ENCODE measurements at places on chromosomes 16 and 17.
A peak's percentile ranks its signal among the peaks of the same experiment; 100 is the strongest.

DNA sequence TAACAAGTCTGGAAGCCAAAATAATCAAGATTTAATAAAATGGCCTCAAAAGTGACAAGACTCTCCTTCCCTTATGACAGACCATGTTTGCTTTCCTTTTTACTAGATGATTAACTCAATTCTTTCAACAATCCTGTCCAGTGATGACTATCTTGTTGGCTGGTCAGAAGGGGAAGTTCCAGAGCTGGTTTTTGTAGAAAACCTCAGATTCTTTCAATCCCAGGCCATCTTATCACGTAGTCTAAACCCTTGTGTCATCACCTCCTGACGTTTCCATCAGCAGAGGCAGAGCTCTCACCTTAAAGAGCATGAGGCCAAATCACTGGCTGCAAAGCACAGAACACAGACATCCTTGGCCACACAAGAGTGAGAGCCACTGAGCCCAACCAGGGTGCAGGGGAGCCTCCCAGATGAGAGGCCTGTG lies 125.3 kb downstream of the ANKRD11 start:
- DNase-seq = no peak

DNA sequence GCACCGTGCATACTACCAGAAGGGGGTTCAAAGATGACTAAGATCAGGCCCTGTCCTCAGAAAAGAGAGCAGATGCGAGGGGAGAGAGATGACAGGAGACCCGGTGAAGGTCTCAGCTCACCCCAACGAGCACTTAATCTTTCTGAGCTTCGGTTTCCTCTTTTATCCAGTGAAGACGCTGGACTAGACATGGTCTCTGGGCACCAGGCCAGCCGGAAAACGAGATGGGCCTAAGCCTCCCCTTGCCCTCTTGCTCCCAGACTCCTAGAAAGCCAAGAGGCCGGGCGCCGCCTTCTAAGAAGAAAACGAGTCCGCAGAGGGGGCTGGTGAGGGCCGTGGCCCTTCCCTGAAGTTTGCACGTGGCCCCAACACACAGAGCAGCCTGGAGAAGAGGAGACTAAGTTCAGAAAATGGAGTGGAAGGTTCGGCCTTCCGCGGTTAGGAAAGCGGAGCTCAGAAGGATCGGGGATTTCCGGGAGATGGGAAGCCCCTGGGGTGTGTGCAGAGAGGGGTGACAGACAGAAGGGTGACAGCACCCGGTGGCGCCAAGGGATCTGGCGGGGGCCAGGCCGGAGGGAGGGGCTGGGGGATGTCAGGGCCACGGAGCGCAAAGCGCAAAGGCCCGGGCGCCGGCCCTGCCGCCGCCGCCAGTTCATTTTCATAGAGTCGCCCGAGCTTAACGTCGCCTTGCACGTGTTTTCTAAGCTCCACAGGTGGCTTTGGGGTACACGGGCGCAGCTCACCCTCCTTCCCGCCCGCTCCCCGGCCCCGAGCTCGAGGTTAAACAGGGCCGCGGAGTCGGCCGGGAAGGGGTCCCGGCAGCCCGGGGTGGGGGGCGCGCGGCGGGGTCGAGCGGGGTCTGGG lies 42.1 kb upstream of the BHLHA9 start:
- DNase-seq = peak; percentile 74

DNA sequence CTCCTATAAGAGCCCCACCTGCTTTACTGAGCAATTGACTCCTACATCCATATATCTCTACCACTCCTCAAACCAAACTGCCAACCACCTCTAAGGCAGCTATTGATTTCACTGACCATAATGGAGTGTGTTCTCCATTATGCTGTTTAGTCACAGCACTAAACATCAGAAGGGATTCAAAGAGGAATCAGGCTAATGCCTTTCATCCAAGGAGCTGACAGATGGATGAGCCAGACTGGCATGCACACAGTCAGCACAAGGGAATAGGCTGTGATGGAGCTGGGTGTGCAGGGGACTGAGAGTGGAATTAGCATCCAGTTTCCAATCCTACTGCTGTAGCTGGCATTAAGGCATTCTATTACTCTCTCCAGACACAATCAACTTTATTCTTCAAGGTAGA lies 88.7 kb upstream of the CCL2 start:
- no peak for DNase-seq

DNA sequence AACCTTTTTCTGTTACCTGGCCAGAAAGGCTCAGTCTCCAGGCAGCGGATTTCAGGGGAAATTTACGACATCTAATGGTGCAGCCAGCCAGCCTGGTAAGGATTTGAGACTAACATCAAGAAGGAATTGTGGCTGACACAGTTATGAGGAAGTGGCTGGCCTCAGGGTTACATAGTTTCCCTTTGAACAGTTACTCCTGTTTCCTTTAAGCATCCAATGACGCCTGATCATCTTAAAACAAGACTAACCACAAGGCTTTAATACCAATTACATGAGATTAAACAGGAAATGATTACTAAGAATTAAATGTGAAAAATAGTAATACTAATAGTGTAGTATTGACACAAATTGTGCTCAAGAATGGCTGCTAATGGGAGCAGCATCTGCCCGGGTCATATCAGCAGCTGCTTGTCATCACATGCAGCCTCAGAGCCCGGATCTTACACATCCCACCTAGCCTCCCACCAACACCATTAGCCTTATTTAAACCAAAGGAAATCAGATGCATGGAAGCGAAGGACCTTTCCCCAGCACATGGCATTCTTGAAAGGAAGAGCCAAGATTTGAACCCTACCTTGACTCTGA lies 431.8 kb downstream of the PMP22 start:
- no peak for DNase-seq

GRCh38 chr17:73196500-73196899 lies 3.6 kb downstream of the COG1 start:
- no peak for DNase-seq
